ENCODE measurements at places on chromosomes 1 and 21.

- DNase-seq, result no peak
These were observed 675.5 kb upstream of the CXADR start for GRCh38 chr21:16837321-16837720.

DNA sequence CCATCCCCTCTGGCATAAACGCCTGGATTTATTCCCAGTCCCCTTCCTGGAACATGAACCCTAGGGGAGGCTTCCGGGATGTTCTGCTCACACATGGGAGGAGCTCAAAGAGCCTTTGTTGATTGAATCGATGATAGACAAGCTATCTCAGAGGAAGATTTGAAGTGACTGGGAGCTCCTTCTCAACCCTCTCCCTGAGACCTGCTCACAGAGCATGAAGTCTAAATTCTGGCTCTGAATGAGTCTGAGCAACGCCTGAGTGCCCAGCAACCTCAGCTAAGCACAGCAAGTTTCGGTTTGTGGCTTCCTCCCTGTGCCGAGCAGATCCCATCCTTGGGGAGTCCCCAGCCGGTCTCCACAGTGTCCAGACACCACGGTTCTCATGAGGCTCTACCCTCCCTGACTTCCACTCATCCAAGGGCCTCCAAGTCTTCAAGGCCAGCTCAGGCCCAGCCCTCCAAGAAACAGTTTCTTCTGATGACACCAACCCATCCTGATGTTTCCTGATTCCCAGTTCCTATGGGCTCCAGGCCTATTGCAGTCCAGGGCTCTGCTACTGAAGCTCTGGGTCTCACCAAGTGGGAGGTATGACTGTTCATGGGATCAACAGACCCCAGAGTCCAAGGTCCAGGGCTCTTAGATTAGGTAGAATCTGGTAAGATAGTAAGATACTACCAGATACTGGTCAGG is 190.8 kb downstream of the DYRK1A start:
- DNase-seq, result no peak

GRCh38 chr1:194431121-194431520 is 1244.7 kb upstream of the B3GALT2 start:
- no peak for DNase-seq

GRCh38 chr1:11912000-11912399 is 14.2 kb downstream of the KIAA2013 start:
- DNase-seq, result no peak

- no peak for DNase-seq
These were observed 2.8 kb downstream of the CFHR4 start for GRCh38 chr1:196890668-196891067.

GRCh38 chr21:45259206-45259840 is 28.4 kb downstream of the POFUT2 start:
- DNase-seq, result no peak

DNA sequence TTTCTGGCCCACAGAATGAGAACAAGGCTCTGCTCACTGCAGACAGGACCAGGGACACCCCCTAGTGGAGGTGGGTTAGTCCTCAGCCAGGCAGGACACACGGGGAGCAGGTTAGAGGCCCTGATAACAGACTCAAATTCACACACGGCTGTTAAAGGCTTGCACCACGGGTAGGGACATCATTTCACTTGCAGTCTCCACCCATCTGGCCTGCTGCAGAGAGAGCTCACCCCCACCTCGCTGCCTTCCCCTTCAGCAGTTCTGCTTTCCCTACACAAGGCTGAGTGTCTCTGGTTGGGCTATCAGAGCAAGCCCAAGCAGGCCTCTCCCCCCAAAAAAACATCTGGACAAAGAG is 20.6 kb downstream of the MEF2D start:
- no peak for DNase-seq

All from K562 (cell line).